ENCODE measurements at places on chromosomes 16 and 17.

DNA sequence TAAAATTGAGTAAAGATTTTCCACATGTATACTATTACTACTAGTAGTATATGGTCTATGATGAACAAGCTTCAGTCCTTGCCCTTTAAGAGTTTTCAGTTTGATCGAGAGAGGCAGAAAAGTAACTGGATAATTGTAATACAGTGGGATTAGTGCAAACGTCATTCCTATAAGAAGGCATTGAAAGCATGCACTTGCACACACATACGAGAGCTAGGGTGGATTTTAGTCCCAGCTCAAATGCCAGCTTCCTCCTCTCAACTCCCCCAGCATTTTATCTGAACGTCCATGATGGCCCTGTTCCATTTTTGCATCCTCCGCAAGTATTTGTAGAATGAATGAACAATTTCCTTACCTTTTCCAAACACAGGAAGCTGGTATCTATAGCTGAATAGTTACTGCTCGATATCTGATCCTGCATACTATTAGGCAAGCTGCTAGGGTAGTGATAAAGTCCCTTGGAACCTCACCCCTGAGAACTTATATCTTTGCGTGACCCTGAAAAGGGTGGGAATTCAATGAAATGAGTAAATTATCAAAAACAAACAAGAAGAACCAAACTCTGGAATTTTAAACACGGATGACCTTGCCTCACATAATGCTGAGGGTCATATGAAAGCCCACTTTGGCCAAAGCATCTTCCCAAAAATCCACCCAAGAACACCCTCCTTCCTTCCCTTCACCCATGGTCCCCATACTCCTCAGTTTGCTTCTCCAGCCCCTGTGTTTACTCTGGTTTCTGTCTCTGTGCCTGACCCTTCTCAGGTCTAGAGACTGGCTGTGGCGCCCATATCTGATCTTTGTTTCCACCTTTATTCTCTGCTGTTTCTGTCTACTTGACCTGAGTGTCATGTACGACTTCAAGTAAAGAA is 60.5 kb downstream of the TMEM100 start:
- no peak for DNase-seq

DNA sequence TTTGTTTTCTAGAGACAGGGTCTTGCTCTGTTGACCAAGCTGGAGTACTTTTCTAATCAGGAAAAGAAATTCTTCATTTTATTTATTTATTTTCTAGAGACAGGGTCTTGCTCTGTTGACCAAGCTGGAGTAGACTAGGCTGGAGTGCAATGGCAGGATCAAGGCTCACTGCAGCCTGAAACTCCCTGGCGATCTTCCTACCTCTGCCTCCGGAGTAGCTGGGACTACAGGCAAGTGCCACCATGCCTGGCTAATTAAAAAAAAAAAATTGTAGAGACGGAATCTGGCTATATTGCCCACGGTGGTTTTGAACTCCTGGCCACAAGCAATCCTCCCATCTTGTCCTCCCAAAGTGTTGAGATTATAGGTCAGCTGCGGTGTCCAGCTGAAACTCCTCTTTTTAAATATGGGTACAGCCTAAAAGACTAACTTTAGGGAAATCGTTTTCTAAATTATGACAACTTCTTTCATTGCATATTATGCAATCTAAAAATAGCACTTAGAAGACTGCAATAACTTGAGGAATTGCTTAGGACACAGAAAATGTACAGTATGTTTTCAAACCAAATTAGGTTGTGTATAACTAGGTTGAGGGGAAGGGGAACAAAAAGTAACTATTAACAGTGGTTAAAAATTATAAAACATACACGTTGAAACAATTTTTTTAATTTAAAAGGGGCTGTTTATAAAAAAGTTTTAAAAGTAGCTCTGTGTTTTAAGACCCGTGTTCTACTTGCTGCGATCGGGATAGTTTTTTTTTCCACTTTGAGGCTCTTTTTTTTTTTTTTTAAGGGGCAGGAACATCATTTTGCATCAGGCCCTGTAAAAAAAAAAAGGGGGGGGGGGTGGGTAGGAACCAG is 4.7 kb downstream of the PRAC1 start:
- no peak for DNase-seq

DNA sequence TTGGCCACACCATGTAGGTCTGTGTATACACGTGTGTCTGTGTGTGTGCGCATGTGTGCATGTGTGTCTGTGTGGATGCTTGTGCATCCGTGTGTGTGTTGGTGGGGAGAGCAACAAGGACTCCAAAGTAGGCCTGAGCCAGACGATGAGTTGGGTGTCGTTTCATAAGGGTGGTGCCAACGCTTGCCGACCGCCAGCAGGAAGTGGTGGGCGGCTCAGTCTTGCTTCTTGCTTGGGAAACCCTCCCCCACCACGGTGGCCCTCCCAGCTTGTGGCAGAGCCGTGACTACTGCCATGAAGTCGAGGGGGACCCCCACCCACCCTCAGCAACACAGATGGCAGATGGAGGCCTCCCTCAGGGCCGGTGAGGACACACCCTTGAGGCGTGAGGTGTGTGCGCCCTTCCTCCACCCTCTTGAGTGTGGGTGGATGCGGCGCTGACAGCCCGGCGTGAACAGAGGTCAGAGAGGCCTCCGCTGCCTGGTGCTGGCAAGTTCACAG is 17.5 kb downstream of the SBK1 start:
- DNase-seq: no peak

- DNase-seq: no peak
Observed at GRCh38 chr17:6677158-6677831, 25.7 kb downstream of the C17orf100 start.

- no peak for DNase-seq
Observed at GRCh38 chr17:40475234-40475908, 26.1 kb downstream of the TNS4 start.

DNA sequence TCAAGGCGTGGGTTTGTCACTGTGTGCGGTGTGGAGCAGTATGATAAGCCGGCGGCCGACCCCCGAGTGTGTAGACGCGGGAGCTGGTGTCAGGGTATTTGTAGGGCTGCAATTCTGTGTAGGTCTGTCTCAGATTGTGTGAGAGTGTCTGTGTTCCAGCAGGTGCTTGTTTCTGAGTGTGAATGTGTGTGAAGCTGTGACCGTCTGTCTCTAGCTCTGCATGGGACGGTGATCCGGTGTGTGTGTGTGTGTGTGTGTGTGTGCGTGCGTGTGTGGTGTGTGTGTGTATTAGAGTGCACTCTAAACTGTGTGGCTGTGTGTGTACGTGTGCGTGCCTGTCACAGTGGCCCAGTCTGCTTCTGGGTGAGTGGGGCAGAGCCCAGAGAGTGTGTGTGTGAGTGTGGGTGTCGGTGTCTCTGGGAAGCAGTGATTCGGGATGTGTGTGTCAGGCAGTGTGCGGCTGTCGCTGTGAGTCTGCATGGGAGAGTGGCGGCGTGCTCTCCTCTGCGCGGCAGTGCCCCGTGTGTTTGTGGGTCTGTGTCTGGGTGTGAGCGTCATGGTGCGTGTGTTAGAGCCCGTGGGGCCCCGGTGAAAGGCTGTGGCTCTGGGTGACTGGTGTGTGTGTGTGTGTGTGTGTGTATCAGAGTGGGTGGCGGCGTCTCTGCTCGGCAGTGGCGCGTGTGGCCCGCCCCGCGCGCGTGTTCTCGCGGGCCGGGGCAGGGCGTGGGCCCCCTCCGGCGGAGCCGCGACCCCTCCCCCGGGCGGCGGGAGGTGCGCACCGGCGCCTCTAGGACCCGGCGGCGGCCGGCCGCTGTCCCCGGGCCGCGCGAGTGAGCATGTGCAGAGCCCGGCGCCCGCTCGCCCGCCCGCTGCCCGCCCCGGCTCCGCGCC is at the start of gene WSCD1:
WSCD1 (plus strand) TSS at position 841 of the 891 bp plus-strand sequence. CDS start 10,280 bp downstream, outside the sequence.
- DNase-seq: no peak
